ENCODE measurements at places on chromosomes 1 and 21.

- DNase-seq, result no peak
Measured at GRCh38 chr1:47616906-47617305, 179.1 kb downstream of the FOXD2 start.

GRCh38 chr1:119373465-119373864, 4.9 kb downstream of the HAO2 start:
- DNase-seq, result no peak

DNA sequence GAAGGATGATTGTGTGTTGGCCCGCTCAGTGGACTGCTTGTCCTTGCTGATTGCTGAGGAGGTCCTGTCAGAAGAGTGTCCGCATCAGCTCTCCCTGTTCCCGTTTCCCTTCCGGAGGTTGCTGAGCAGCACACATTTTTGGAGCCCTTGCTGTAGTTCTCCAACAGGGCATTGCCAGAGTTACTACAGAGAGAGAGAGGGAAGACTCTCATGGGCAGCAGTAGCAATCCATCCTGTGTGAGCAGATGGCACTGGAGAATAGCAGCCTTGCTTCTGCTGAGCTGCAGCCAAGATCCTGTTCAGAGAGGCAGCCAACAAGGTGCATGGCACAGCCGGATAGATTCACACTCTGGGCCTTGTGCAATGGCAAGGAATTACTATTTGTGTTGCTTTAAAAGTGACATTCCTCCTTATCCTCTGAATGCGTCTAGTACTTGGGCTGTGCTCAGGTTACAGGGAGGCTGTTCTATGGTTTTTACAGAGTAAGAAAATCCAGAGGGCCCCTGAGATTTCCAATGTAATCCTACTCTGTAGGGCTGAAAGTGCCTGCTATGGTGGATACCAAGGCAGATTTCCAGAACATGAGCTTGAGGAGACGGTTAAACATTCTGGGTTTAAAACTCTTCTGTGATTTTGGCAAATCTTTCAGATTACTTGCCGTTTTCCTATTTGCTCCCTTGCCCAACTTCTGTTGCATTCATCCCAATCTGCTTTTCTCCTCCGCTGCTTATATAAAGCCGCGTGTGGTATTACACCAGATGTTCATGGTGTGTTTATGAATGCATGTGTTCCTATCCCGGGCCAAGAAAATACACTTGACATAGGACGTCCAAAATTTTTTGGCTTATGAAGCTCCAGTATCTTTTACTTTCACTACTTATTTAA, 27.4 kb downstream of the AK4 start:
- no peak for DNase-seq

GRCh38 chr1:92563457-92564216, 76.9 kb upstream of the GFI1 start:
- no peak for DNase-seq

DNA sequence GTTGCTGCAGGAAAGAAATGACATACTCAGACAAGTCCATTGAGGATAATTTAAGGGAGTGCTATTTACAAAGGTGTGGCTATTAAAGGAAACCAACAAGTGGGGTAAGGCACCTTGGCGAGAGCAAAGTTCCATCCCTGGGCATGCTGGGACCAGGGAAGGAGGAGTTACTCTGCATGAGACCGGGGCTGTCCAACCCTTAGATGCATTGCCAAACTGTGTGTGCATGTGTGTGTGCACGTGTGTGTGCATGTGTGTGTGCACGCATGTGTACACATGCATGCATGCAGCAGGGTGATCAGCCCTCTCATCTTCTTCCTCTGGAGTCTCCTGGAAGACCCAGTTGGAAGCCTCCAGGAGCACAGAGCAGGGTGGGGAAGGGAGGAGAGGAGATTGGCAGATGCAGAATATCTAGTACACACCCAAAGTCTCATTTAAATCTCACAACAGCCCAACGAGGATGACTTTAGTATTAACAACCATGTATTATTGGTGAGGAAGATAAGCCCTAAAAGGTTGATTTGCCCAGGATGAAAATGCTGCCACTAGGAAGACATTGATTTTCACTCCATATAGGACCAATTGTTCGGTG, 72.2 kb upstream of the CD34 start:
- no peak for DNase-seq

DNA sequence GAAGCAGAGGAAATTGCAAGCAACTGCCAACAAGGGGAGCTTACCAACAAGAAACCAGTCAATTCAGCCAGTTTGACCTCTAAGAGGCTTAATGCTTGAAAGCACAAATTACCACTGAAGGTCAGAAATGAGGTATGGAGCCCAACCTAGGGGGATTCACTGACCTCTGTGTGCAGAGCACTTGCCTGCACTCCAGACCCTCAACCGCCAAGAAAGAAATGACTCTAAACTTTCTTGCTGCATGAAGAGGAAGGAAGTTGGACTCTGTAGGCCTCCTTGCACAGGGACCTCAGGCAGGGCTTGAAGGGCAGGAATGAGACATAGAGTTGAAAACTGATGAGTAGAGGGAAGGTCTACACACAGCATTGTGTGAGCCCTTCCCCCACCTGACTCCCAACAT, 10.0 kb downstream of the ARMH1 start:
- no peak for DNase-seq

- DNase-seq, result no peak
Measured at GRCh38 chr1:205438213-205439158, 16.6 kb upstream of the LEMD1 start.

Data from activated CD4-positive, CD25-positive, alpha-beta regulatory T cell treated with anti-CD3 and anti-CD28 coated beads, Interleukin-2, amount 50 U/mL, for 72 hours (primary cell).